Frontal cortex (tissue), 4 donors: ENCODE measurements at places on chromosomes 6 and 20. TPM values are rescaled to one million over a fixed set of nuclear protein-coding genes. Genes with fewer than 3 reads are reported as not detected.

DNA sequence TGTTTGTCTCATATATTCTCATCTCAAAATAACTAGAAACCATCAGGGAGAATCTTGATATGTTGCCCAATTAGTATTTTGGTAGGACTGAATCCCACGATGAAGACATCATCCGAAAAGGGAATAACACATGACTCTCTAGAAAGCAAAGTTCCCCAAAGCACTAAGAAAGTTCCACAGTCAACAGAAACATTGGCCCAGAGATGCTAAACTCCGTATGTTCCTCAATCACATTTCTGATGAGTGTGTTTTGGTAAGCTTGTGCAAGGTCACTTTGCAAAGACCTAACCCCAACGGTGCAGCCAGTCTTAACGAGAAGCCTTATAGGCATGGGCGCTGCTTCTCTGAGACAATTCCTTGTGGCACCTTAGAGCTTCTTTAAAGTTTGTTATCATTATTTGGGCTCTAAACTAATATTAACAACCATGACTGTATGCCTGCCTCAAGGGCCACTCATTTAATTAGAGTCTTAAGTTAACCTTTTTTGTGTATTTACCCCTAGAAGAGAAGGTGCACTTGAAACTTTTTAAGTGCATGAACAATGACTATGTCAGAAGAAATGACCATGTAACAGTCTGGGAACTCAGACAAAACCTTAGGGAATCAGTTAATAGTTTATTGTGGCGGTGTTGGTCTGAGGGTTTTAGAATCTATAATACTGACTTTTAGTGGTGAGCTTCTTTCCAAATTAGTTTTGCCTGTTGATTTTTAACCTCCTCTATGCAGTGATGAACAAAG is 202.0 kb upstream of the RAB32 start:
- DNase-seq: no peak

- no peak for DNase-seq
These were observed 28.7 kb downstream of the KCNK5 start for GRCh38 chr6:39200498-39201020.

- DNase-seq: no peak
These were observed 5.5 kb downstream of the BFSP1 start for GRCh38 chr20:17525650-17526049.

GRCh38 chr6:151119823-151120524 is 119.8 kb upstream of the AKAP12 start:
- no peak for DNase-seq

DNA sequence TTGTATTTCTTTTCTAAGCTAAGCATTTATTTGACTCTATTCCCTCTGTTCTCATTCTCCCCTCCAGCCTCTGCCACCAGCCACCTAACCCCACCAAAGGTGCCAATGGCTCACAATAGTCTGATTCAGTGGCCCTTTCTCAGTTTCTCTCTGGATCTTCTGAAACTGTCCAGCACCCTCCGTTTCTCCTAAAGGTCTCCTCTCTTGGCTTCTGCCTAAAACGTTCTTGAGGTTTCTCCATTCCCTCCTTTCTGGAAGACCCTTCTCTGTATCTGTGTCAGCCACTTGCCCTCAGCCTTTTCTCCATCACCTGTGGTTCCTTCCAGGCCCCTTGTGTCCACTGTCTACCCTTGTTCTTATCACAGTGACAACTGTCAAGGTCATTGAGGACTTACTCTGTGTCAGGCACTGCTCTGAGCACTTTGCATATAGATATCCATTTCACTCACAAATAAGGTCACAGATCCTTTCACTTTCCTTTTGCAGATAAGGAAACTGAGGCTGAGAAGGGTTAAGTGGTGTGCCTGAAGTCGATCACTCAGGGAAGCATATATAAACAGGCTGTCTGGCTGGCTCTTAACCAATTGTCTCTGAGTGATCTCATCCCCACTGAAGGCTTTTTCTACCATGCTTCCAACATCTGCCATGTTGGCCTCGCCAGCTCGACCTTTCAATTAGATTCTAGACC is 48.1 kb downstream of the FOXA2 start:
- no peak for DNase-seq

- no peak for DNase-seq
These were observed 101.1 kb upstream of the CLDN20 start for GRCh38 chr6:155162682-155163081.

DNA sequence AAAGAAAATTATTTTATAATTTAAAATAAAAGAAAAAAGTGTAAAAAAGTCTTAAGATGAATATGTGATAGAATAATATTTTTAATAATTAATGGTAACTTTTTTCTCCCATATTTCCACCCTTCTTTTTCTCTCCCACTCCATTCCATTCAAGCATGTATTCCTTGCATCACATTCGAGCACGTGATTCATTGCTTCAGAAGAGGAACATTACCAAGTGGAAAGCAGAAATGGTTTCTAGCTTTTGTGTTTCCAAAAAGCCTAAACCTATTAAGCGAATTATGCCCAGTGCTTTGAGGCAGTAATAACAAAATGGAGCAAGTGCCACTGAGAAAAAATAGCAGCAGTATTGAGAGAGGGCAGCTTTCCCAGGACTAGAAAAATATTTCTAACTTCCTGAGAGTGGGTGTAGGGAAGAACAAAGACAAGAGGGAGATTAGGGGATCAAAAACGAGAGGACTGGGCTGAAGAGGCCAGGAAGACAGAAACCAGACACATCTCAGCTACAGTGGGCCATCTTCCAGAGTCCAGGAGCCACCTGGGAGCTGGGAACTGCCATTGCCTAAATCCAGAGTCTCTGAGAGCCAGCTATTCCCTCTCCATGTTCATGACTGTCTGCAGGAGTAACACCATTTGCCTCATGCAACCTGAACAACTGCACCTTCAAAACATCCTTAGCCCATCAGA is 15.0 kb upstream of the AKIRIN2 start:
- DNase-seq: no peak

GRCh38 chr6:158519761-158520160 is 40.1 kb upstream of the TMEM181 start:
- DNase-seq: no peak

GRCh38 chr6:42396720-42397119 is 55.0 kb downstream of the TRERF1 start:
- DNase-seq: no peak

DNA sequence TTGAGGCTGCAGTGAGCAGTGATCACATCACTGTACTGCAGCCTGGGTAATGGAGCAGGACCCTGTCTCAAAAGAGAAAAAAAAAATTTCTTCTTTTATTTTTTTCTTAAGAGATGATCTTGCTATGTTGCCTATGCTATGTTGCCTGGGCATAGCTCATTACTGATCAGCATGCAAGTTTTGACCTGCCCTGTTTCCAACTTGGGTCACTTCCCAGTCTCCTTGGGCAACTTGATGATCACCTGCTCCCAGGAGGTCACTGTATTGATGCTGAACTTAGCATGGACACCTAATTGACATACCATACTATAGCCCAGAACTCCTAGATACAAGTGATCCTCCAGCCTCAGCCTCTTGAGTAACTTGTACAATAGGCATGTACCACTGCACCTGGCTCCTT is 30.7 kb upstream of the NANP start:
- no peak for DNase-seq

DNA sequence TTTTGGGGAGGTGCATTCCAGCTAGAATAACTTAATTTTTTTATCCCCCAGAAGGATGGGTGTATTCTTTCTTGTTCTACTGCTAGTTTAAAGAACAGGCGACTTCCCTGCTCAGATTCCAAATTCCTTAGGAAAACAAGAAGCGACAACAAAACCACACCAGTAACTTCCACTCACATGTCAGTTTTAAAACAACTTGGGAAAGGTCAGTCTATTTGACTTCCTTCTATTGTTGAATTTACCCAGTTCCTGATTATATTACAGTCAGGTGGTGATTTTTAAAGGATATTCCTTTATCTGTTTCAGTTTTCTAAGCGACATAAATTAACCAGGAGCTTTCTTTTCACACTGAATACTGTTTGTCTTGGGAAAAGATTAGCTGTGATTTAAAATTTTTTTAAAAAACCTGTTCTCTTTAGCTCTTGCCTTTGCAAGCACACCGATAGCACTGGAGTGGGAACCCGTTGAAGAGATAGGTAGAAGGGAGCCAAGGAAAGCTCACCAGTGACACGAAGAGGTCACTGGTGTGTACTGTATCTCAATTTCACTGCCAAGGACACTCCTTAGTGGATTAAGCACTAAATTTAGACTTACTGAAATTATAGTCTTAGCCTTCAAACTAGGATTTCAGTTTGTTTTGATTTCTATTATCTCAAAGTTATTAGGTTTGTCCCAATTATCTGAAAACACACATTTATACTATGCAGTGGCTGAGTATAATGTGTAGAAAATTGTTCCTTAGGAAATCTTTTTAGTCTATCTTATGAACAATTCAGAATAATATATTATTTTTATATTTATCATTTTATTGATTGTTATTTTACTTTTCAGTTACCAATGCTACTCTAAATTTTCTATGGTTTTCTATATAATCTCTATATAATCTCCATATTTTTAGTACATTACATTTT is 22.3 kb downstream of the MARCKS start:
- no peak for DNase-seq

GRCh38 chr20:25160467-25160866 is 35.0 kb upstream of the ENTPD6 start:
- no peak for DNase-seq

- no peak for DNase-seq
These were observed 29.6 kb downstream of the BACH2 start for GRCh38 chr6:90266905-90267621.

DNA sequence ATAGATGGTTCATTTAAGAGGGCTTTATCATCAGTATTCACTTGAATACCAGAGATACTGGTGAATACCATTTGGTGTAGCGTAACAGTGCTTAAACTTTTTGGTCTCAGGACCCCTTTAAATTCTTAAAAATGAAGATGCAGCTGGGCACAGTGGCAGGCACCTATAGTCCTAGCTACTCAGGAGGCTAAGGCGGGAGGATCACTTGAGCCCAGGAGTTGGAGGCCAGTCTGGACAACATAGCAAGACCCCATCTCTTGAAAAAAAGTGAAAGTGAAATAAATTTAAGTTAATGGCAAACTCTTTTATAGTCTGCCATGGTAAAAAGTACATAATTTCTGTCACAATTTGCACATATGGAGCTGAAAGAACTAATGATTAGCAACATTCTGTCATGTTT is 39.3 kb downstream of the VAPB start:
- DNase-seq: no peak

GRCh38 chr6:137545073-137545472 is 50.9 kb upstream of the OLIG3 start:
- DNase-seq: no peak

GRCh38 chr20:43160941-43161340 is 28.8 kb downstream of the PTPRT start:
- DNase-seq: no peak

DNA sequence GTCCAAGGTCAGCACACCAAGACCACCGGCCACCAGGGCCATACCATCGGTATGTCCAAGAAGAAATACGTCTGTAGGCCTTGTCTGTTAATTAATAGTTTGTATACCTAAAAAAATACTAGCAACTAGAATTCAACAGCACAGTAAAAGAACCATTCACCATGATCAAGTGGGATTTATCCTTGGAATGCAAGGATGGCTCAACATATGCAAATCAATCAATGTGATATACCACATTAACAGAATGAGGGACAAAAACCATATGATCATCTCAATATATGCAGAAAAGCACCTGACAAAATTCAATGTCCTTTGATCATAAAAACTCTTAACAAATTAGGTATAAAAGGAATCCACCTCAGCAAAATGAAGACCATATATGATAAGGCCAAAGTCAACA is 24.4 kb downstream of the RPP40 start:
- DNase-seq: no peak

DNA sequence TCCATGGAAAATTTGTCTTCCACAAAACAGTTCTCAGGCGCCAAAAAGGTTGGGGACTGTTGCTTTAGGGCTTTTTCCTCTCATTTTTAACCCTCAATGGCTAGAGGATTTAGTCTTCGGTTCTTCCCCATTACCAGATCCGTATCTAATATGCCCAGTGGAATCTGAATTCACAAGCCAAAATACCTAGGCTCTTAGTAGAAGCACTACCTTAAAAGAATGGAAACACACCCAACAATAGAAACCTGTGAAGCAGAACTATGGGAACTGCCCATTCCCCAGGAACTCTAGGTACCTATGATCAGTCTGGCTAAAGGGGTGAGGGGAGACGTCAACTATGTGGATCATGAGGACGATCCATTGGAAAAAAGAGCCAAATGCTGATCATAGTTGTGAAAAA is 3.1 kb downstream of the TREML4 start:
- DNase-seq: no peak

DNA sequence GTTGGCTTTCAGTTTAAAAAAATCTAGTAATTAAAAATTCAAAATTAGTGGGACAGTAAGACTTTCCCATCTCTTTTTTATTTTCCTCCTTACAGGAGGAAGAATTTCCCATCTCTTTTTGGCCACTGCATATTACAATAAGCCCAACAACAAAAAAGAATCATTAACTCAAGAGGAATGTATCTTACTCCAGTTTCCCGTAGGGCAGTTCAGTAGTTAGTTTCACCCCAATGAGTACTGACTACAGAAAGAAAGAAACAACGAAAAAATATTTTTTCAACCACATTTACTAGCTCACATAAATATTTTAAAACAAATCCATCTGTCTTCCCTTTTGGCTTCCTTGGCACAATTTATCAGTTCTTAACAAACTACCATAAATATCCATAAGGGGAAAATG is 14.9 kb upstream of the BLOC1S5 start:
- no peak for DNase-seq

DNA sequence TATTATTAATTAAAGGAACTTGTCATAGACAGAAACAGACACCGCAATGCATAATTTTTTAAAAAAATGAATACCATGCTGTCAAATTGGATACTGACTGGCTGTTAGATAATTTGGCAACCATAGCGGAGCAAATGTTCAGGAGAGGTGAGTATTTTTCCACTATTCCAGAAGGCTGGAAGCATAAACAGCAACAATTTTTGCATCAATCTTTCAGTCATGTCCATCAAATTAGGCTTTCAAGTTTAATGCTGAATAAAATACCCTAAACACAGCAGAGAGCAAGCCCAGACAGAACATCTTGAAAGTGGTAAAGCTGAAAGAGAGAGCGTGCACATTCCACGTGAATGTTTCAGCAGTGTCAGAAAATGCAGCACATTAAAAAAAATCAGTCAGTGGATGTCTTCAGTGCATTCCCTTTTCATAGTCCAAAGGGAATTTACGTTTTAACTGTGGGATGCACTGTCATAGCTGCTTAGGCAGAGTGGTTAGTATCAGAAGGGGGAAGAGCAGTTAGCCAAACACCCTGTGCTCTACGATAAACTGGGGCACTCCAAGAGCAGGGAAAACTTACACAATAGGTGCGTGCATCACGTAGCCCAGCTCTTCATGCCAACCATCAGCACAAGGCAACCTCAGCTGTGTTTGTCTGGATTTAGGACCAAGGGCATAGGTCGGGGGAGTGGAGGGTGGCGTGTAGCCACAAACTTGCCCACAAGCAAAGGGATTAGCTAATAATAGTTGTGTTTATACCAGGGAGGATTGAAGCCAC is 116.2 kb upstream of the STMND1 start:
- DNase-seq: no peak

Gene BANF2
- total RNA-seq: not detected

Gene CTCFL
- total RNA-seq: not detected

Gene SOX18
- 0.41 TPM for total RNA-seq
